Head of caudate nucleus (tissue), 42 donors: ENCODE measurements at places on chromosomes 2 and 18.

- no peak for DNase-seq
Measured at GRCh38 chr2:76314271-76315020, 603.7 kb upstream of the GCFC2 start.

- DNase-seq, result no peak
Measured at GRCh38 chr2:182182436-182182835, 196.8 kb downstream of the PPP1R1C start.

DNA sequence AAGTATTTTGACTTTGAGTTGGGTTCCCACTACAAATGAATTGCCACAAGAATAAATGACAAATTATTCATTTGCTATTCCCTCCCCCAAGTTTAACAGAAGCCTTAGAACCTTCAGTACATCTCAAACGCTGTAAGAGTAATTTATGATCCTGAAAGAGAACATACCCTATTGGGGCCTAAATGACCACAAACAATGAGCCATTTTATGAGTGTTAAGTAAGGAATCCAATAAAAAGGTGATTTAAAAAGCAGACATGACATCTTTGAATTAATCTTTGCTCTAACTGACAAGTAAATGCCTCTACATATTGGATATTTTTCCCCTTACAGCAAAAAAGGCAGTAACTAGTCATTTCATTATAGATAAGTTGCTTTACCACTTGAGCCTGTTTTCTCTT, 136.9 kb downstream of the NRXN1 start:
- no peak for DNase-seq

- DNase-seq, result no peak
Measured at GRCh38 chr2:238123991-238124470, 14.4 kb upstream of the KLHL30 start.

- no peak for DNase-seq
Measured at GRCh38 chr18:10757946-10758345, 232.1 kb downstream of the NAPG start.

GRCh38 chr18:44536619-44537018, 144.1 kb upstream of the SETBP1 start:
- DNase-seq, result no peak

DNA sequence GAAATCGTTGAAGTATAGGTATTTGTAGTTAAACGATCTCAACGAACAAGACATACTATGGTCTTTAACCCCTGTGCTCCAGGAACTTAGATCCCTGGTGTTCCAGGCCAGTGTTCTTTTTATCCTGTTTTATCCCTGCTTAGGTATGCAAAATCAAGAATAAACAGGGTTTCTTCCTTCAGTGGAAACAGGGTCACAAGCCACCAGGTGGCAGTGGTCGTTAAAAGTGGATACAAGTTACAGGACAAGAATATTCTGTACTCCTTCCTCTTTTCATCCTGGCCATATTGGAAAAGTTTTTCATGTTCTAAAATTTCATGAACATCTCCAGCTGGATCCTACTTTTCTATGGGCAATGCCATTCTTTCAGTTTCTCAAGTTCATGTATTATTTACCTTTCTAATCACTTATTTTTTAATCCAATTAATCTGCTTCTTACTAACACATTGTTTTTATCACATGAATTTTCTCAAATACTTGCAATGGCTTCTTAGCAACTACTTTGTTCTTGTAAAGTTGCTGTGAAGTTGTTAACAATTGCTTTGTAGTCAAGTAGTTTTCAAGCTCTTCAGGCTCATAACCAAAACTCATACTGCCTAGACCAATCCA, 16.4 kb upstream of the HNMT start:
- DNase-seq, result peak; percentile 75
